Activated naive CD8-positive, alpha-beta T cell treated with anti-CD3 and anti-CD28 coated beads for 36 hours (primary cell): ENCODE measurements at places on chromosomes 11 and 22. TPM values are rescaled to one million over a fixed set of nuclear protein-coding genes. Genes with fewer than 3 reads are reported as not detected.

STIP1 gene
- total RNA-seq = 373 TPM

NOX4 gene
- total RNA-seq = not detected

DNA sequence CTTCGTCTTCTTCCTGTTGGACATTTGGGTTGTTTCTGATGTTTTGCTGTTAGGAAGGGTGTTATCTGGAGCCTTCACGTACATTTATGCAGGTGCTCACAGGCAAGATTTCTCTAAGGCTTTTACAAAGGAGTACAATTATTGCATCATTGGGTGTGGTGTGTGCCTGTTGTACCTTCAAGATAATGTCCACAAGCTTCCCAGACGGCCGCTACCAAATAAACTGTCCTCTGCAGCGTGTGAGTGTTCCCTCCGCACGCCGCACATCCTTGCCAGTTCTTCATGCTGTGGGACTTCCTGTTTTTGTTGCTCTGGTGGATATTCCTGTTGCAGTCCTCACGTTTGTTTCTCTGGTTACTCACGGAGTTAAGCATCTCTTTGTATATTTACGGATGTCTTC is 133.3 kb downstream of the TBC1D22A start:
- peaks cover 19% of the 10 kb centered on the region for H3K36me3 ChIP-seq
- H3K27me3 ChIP-seq = no peaks in the 10 kb centered on the region
- H3K4me3 ChIP-seq = no peak overlapping the region
- H3K27ac ChIP-seq = no peak overlapping the region
- no peak for DNase-seq

GRCh38 chr11:22703591-22703990 is 37.2 kb downstream of the GAS2 start:
- H3K27ac ChIP-seq = peak overlapping the region; percentile 34
- no peaks in the 10 kb centered on the region for H3K27me3 ChIP-seq
- peaks cover 24% of the 10 kb centered on the region for H3K4me1 ChIP-seq
- H3K36me3 ChIP-seq = peaks cover 1% of the 10 kb centered on the region
- H3K4me3 ChIP-seq = no peak overlapping the region
